Left renal pelvis (tissue), 4 donors: ENCODE measurements at places on chromosomes 6 and 20. TPM values are rescaled to one million over a fixed set of nuclear protein-coding genes. Genes with fewer than 3 reads are reported as not detected.

DNA sequence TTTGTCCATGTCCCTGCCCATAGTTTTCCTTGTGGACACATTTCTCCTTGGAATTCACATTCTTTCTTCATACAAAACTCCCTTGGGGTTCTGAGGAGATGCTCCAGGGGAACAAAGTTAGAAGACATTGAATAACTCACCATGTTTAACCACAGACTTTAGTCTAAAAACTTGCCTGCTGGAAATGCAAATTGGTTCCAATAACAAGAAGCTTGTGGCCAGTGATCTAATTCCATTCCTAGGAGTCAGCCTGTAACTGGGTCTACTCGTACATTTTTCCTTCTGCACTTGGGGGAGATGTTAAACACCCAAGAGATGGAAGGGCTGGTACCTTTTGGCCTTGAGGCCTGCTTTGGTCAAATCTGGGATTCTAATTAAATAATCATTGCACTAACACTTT lies 60.2 kb downstream of the SCML4 start:
- no peak for DNase-seq

- no peak for DNase-seq
Measured at GRCh38 chr6:137802408-137803182, 64.5 kb upstream of the TNFAIP3 start.

- DNase-seq = no peak
Measured at GRCh38 chr20:32495217-32495565, 89.9 kb downstream of the NOL4L start.

GRCh38 chr20:42652266-42652665 lies 537.4 kb downstream of the PTPRT start:
- no peak for DNase-seq

Gene GNRH2
- not detected for polyA plus RNA-seq

- DNase-seq = no peak
Measured at GRCh38 chr20:21519136-21519584, 5.3 kb upstream of the NKX2-2 start.
